ENCODE measurements at places on chromosomes 2 and 18.

DNA sequence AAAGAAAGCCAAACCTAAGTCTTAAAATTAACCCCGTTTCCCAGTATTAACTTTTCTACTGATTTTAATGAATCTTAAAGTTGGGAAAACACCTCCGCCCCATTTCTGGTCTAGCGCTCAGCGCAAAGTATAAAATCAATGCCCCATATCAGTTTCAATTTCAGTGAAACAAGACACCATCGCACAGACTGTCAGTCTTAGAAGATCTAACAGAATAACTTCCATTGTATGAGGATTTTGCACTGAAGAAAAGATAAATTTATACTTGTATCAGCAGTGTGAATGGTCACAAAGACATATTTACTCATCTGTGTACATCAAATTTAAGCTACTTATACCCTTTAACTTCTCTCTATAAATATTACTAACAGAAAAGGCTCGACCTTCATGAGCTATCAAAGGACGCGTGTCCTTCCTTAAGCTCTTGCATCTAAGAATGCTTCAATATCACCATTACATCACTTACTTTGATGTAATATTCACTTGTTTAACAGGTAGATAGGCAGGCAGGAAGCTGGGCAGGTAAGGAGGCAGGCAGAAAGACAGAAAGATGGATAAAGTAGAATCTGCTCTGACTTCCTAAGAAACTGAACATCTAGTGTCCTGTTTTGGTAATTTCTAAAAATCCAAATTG lies 183.0 kb downstream of the TCF4 start:
- no peak for DNase-seq

- DNase-seq, result no peak
These were observed 40.9 kb upstream of the C1D start for GRCh38 chr2:68103709-68104055.

- DNase-seq, result no peak
These were observed 133.4 kb downstream of the PID1 start for GRCh38 chr2:229137639-229138038.

DNA sequence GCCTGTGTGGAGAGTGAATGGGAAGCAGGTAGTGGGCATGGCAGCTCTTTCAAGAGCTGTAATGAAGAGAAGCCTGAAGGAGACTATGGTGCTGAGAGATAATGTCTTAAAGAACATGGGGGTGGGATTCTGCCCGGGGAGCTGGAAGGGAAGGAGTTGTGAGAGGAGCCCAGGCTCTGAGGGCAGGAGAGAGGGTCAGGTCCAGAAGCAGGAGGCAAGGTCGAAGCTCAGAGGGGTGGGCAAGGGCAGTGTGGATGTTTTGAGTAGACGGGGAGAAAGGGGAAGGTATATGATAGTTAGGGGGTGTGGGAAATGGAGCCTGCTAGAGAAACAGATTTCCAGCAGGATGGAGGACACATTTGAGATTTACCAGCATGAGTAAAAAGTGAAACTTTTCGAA lies 2.1 kb downstream of the CAPN10 start:
- no peak for DNase-seq

- DNase-seq, result no peak
These were observed 1399.0 kb upstream of the ZEB2 start for GRCh38 chr2:145918951-145919350.

DNA sequence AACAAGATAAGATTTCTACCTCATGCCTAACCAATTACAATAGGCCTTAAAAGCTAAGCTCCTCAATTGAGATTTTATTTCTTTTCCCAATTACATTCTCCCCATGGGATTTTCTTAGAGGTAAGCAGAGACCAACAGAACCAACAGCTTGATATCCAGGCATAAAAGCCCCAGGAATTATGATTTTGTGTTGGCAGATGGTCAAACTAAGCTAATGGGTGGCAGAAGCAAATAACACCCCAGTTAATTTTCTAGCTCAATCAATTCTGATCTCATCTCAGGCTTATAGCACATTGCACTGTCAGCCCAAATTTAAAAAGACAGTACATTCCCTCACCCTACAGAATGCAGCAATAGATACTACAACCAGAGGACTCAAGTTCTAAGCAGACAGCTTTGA lies 156.4 kb downstream of the NRXN1 start:
- no peak for DNase-seq

DNA sequence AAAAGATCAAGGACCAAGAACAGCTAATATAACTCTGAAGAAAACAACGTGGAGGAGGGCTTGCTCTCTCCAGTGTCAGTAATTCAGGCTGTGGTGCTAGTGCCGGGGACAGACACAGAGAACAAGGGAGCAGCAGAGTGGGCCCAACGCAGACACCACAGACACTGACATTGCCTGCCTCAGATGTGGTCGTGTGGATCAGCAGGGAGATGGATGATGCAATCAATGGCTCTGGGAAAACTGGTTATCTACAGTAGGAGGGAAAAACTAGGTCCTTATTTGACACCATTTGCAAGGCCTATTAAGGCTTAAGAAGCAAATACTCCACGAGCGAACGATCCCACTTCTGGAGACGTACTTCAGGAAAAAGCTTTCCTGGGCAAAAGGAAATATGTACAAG lies 36.1 kb downstream of the HDLBP start:
- no peak for DNase-seq

GRCh38 chr2:1620081-1620480 lies 124.2 kb downstream of the PXDN start:
- DNase-seq, result no peak
